A549 treated with Hydrocortisone at 1 μM for 4 hours (cell line): ENCODE measurements at places on chromosomes 6 and 20. TPM values are rescaled to one million over a fixed set of nuclear protein-coding genes. Genes with fewer than 3 reads are reported as not detected.

PNPLA1 gene
- total RNA-seq = 0.08 TPM in 1 of 5 replicates, not detected in the others

CCN6 gene
- total RNA-seq = not detected in 5 replicates

FAM209B gene
- total RNA-seq = 0.32 to 0.92 TPM (median 0.60 TPM) in 4 of 5 replicates, not detected in the other

HRH3 gene
- not detected in 5 replicates for total RNA-seq

C20orf141 gene
- 0.28 to 0.69 TPM (median 0.53 TPM) in 5 replicates for total RNA-seq

DAAM2 gene
- total RNA-seq = 0.09 to 0.52 TPM (median 0.13 TPM) in 5 replicates

EYA4 gene
- 8.0 to 11.6 TPM (median 9.4 TPM) in 5 replicates for total RNA-seq

TRIM40 gene
- total RNA-seq = not detected in 5 replicates

CNR1 gene
- total RNA-seq = 1.3 to 1.9 TPM (median 1.7 TPM) in 5 replicates

BHLHE23 gene
- not detected in 5 replicates for total RNA-seq

FAM83C gene
- total RNA-seq = 0.06 to 0.16 TPM (median 0.13 TPM) in 5 replicates

CDKN1A gene
- total RNA-seq = 251 to 309 TPM (median 299 TPM) in 5 replicates

LMBRD1 gene
- 9.4 to 14.9 TPM (median 11.6 TPM) in 5 replicates for total RNA-seq

RAMACL gene
- total RNA-seq = 0.08 to 0.16 TPM (median 0.10 TPM) in 5 replicates

KLC4 gene
- 6.3 to 8.2 TPM (median 6.7 TPM) in 5 replicates for total RNA-seq

NKX2-4 gene
- total RNA-seq = 0.05 TPM in 1 of 5 replicates, not detected in the others

CDSN gene
- total RNA-seq = 0.05 to 0.07 TPM in 2 of 5 replicates, not detected in the others

NHLRC1 gene
- total RNA-seq = 1.3 to 2.0 TPM (median 1.8 TPM) in 5 replicates

DEFB132 gene
- total RNA-seq = not detected in 5 replicates
